H7 (cell line): ENCODE measurements at places on chromosomes 2 and 18. TPM values are rescaled to one million over a fixed set of nuclear protein-coding genes. Genes with fewer than 3 reads are reported as not detected.
A peak's percentile ranks its signal among the peaks of the same experiment; 100 is the strongest.

DNA sequence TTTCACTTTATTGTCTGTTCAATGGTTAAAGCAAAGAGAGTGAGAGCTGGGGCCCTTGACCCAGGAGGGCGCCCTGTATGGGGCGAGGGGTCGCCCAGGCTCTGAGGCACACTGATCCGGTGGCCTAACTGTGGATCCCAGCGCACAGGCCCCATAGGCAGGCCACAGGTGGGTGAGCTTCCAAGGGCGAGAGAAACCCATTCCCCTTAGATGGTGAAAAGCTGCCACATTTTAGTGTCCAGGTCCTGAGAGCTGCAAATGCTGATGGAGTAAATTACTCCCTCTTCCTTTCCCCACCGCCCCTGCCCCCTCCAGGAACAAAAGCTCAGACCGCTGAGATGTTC, 5.9 kb upstream of the DLX2 start:
- peak; percentile 56 for DNase-seq

DNA sequence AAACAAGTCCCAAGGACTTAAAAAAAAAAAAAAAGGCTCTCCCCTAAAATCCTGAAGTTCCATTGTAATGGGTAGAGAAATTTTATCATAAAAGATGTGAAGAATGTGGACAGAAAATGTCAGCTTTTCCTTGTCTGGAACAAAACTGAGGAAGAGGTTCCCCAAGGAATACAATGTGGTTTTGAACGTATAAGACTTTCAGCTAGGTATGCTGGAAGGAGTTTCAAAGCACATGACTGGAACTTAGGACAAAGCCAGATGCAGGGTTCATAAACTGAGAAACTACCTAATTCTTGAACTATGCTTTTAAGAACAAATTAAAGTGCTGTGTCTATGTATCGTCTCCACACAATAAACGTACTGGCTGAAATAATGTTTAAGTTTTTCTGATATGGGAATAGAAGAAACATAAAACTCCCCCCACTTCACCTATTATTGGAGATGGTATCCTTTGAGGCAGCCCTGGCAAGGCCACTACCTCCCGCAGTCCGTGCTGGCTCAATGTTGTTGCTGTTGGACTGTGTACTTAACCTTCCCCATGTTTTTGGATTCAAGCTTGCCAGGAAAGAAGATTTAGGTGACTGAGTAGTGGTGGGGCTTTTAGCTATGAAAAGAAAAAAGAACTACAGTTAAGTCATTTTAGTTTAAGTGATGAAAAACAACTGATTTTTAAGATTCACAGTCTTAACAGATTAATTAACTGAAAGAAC, 84.2 kb upstream of the DNER start:
- no peak for DNase-seq

- DNase-seq, result peak; percentile 84
These were observed 157.3 kb downstream of the CTNNA2 start for GRCh38 chr2:79670198-79670597.

The TTN gene
- total RNA-seq, result 0.55 and 0.80 TPM in 2 replicates

The DPP4 gene
- 1.6 and 4.3 TPM in 2 replicates for total RNA-seq

DNA sequence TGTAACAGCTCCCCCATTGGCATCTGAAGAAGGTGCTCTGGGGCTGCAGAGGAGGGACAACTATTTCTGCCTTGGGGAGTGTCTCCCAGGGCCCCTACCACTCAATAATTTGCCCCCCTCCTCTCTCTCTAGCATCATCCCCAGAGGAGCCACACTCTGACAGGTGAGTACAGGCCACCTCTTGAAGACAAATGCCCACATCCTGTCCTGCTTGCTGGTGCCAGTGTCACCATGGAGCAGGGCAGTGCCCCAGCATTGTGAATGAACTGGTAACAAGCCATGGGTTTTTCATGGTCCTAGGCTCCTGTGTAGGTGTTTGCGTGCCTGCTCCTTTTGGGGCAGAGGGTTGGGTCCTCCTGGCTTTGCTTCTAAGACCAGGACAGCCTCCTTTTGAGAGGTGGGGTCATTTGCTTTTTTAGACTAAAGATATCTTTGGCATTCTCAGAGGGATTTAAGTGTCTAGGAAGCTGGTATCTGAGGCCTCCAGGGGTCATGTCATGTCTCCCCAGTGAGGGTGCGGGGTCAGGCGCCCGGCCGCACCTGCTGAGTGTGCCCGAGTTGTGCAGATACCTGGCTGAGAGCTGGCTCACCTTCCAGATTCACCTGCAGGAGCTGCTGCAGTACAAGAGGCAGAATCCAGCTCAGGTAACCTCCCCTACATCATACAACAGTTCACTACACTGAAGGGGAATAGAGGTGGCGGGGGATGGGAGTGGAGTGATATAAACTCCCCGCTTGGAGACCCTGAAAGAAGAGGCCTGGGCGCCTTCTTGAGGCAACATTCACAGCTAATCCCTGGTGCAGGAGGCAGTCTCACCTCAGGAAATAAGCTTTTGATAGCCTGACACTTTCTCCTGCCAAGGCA, 1.8 kb downstream of the RETREG2 start:
- DNase-seq, result no peak

DNA sequence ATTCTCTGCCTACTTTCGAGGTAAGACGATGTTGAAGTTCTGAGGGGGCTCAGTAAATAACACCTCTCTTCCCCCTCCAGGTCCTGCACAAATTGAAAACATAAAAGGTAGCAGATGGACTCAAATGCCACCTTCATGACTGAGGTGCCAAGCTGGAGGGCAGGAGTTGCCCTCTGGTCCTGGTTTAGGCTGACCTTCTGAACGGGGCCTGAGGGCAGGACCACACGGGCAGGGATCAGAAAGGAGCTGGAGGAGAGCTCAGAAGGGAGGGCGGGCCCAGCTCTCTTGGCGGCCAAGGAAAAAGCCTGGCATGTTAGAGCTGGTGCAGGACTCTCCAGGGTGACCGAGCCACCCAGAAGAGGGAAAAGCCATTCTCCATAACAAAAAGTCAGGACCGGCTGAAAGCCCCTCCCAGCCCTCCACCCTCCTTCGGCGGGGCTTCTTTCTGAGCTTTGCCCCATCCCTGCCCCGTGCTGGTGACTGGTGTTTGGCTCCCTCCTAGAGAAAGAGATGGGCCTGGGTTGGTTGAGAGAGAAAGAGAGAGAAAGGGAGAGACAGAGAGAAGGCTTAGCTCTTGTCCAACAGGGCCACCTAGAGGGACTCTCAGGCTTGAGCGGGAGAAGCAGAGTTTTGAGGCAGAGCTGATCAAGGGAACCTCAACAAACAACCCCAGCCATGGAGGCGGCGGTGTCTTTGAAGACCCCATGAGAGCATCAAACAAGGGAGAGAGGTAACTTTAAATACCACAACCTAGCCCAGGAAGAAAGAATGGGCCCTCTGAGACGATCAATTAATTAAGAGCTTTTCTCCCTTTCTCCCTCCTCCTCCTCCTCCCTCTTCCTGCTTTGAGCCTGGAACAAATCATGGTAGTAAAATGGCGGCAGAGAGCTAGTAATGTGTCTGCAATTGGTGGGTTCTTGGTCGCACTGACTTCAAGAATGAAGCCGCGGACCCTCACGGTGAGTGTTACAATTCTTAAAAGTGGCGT, 50.8 kb downstream of the WIPF1 start:
- DNase-seq, result peak; percentile 77

GRCh38 chr2:33598561-33599174, 431 bp downstream of the FAM98A start:
- DNase-seq, result peak; percentile 56

- DNase-seq, result no peak
These were observed 91.6 kb downstream of the ZNF407 start for GRCh38 chr18:74689251-74689650.

The EMILIN1 gene
- total RNA-seq, result 5.1 and 5.8 TPM in 2 replicates
